Uterine smooth muscle cell (primary cell): ENCODE measurements at places on chromosomes 11 and 22. TPM values are rescaled to one million over a fixed set of nuclear protein-coding genes. Genes with fewer than 3 reads are reported as not detected.

The MS4A15 gene
- not detected in 2 replicates for total RNA-seq

The GAB4 gene
- not detected in 2 replicates for total RNA-seq

The FAM89B gene
- total RNA-seq = 13.1 and 16.9 TPM in 2 replicates

The SLC17A6 gene
- total RNA-seq = not detected in 2 replicates

The OR4P4 gene
- total RNA-seq = not detected in 2 replicates

The OR51B5 gene
- 0.12 TPM in 1 of 2 replicates, not detected in the other for total RNA-seq

The SCGB1C1 gene
- not detected in 2 replicates for total RNA-seq
